ENCODE measurements at places on chromosomes 2 and 18.

GRCh38 chr18:55856229-55856628 lies 268.2 kb upstream of the TCF4 start:
- DNase-seq: no peak

- DNase-seq: no peak
Measured at GRCh38 chr2:98013407-98014042, 17.8 kb upstream of the TMEM131 start.

- DNase-seq: no peak
Measured at GRCh38 chr18:68791801-68792200, 6.1 kb upstream of the CCDC102B start.

- DNase-seq: no peak
Measured at GRCh38 chr2:104975851-104976250, 62.0 kb upstream of the MRPS9 start.

DNA sequence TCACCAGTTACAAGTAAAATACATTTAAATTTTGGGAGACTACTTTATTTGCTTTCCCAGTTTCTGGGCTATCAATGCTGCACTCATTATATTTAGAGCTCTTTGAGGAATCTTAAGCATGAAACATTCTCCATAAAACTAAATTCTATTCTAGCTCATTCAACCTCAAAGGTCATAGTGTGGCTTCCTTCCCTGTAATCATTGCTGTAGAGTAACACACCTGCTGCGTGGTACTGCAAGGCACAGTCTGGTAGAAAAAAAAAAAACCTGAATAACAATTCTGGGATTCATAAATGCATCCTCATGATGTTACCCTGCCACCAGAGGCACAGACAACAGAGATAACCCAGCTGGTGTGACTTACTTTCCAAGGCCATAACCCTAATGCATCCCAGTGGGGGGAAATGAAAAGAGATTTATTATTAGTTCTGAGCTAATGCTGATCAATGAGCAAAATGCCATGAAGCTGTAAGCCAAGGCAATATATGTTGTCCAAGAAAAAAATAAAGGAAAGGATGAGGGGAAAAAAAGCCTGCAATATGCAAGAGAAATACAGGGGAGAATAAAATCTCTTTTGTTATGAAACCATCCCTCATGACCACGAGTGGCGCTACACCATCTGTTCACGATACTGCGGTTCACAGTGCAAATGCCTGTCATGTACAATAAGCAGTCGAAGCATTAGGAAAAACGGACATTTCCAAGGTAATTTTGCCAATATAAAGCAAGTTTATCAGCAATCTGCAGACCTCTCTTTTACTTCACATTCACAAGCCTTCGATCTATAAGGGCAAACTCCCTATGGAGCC lies 1481.6 kb upstream of the PIK3C3 start:
- no peak for DNase-seq

DNA sequence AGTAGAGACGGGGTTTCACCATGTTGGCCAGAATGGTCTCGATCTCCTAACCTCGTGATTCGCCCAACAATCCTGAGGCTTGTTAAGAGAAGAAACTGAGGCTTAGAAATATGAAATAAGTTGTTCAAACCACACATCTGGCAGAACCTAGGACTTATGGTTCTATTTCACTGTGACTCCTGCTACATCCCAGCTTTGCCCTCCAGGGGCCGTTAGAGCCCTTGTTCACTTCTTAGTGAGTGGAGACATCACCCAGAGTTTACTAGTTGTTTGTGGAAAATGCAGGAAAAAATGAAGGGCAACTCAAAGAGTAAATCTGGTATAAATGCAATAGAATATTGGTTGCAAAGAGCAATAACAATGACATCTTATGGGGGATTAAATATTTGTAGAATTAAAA lies 43.9 kb downstream of the MARCHF4 start:
- no peak for DNase-seq

GRCh38 chr2:221961561-221961960 lies 337.2 kb downstream of the PAX3 start:
- DNase-seq: peak; percentile 40

- no peak for DNase-seq
Measured at GRCh38 chr2:88626171-88627054, 851 bp downstream of the EIF2AK3 start.

- DNase-seq: no peak
Measured at GRCh38 chr2:37581433-37581832, 90.0 kb downstream of the CDC42EP3 start.

DNA sequence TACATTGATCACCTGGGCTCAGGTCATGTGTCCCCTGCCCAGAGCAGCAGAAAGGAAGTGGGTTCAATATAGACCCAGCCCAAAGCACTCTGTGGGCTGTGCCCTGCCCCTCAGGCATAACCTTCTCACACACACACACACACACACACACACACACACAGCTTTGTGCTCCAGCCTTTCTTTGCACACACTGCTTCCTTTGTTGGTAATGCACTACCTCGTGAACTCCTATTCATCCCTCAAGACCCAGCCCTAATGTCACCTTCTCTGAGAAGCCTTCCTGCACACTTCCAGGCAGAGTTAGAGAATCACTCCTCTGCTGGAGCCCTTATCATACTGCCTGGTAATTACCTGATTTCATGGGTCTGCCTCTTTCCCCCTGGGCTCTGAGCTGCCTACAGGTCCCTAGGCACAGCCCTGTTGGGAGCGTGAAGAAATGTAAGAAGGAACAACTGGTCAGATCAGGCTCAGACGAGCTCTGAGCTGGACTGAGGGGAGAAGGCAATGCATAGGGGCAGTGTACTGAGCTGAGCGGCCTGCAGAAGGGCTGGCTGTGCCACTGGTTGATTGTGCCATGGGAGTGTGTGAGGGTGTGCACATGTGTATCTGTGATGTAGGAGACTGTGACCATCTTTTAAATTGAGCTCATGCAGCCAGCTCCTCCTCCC lies 210.3 kb downstream of the GLI2 start:
- DNase-seq: no peak

All from NCI-H2029 (cell line).